ENCODE measurements at places on chromosomes 2 and 18.

GRCh38 chr2:239153806-239154591 is 246.8 kb downstream of the HDAC4 start:
- no peak for DNase-seq

GRCh38 chr2:142863485-142863961 is 13.9 kb upstream of the KYNU start:
- peak; percentile 66 for DNase-seq

GRCh38 chr2:58553937-58554336 is 312.8 kb upstream of the FANCL start:
- peak; percentile 6 for DNase-seq

GRCh38 chr2:85561280-85562212 is at the start of gene GGCX:
TSS of gene GGCX (minus strand) at chr2:85561493. CDS start at chr2:85561428, 65 bp downstream.
- peak; percentile 89 for DNase-seq

DNA sequence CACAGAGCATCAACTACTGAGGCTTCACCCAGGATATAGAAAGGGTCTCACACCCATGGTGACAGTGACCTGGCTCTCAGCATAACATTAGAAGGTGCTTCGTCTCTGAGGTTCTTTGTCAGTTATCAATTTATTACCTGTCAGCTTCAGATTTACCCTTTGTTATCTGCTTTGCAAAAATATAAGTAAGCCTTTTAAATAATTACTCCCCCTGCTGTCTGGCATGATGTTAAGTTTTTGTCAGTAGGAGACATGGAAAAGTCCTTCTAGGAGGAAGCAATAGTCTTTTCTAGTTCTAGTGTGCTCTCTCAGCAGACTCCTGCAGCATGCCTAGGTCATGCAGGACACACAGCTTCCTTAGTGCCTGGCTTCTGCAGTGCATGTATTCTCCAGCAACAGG is 149.9 kb downstream of the RDH14 start:
- DNase-seq: no peak

- peak; percentile 6 for DNase-seq
These were observed 356.6 kb downstream of the SPAG16 start for GRCh38 chr2:213640738-213641425.

- DNase-seq: peak; percentile 99
These were observed 21.5 kb upstream of the TXNL4A start for GRCh38 chr18:80009661-80010550.

DNA sequence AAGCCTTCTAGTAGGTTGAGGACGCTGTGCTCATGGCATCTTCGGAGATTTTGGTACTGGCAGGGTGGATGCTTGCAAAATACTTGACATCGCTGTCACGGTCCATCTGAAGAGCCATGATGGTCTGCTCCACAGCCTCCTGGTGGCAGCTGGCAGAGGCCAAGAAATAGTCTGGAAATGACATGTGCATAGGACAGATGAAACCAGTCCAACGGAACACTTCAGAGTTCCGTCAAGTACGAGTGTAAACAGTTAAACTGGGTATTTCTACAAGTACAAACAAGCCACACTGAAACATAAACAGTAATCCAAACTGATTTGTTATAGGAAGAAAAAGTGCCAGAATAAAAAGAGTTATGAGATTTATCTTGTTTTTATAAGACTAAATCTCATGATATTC is 66.6 kb downstream of the PPP4R1 start:
- DNase-seq: no peak

All from M059J (cell line).